ENCODE measurements at places on chromosomes 12 and 14. TPM values are rescaled to one million over a fixed set of nuclear protein-coding genes. Genes with fewer than 3 reads are reported as not detected.

KLRD1 gene
- under 0.01 TPM for total RNA-seq

RPL10L gene
- not detected for total RNA-seq

IQSEC3 gene
- total RNA-seq = 1.4 TPM

LRRC9 gene
- not detected for total RNA-seq

INHBC gene
- total RNA-seq = not detected

NOXRED1 gene
- 0.14 TPM for total RNA-seq

MIS18BP1 gene
- 14.8 TPM for total RNA-seq

PRB2 gene
- total RNA-seq = not detected

DHRS2 gene
- total RNA-seq = 0.28 TPM

HCAR1 gene
- 0.09 TPM for total RNA-seq

TAS2R31 gene
- 2.4 TPM for total RNA-seq

C12orf50 gene
- not detected for total RNA-seq

HSPB8 gene
- 9.8 TPM for total RNA-seq

IL23A gene
- not detected for total RNA-seq

SOX5 gene
- 6.1 TPM for total RNA-seq

C14orf39 gene
- not detected for total RNA-seq

IKZF4 gene
- 0.57 TPM for total RNA-seq

NPFF gene
- total RNA-seq = not detected

KRT81 gene
- 0.28 TPM for total RNA-seq

PIP4P1 gene
- total RNA-seq = 21.6 TPM

RNASE2 gene
- not detected for total RNA-seq

NGB gene
- not detected for total RNA-seq

OVCH1 gene
- 0.09 TPM for total RNA-seq

GLT8D2 gene
- total RNA-seq = 75.8 TPM

GYS2 gene
- total RNA-seq = not detected

FLVCR2 gene
- total RNA-seq = 0.92 TPM

KRT6A gene
- 22.8 TPM for total RNA-seq

CPSF6 gene
- 25.3 TPM for total RNA-seq

CD4 gene
- 0.43 TPM for total RNA-seq

SERPINA10 gene
- total RNA-seq = not detected

SLCO1A2 gene
- total RNA-seq = not detected

DCD gene
- total RNA-seq = not detected

MLEC gene
- total RNA-seq = 153 TPM

ITGB7 gene
- total RNA-seq = 0.37 TPM

STAC3 gene
- 0.14 TPM for total RNA-seq

TBX3 gene
- 22.0 TPM for total RNA-seq

RNU6-8 gene
- total RNA-seq = not detected

HOXC13 gene
- total RNA-seq = not detected

EPYC gene
- total RNA-seq = 0.09 TPM

SOAT2 gene
- total RNA-seq = not detected

FBLN5 gene
- 35.4 TPM for total RNA-seq

TMCC3 gene
- 0.71 TPM for total RNA-seq

KIF5A gene
- total RNA-seq = 0.09 TPM

WNT5B gene
- total RNA-seq = 14.7 TPM

CAPZA3 gene
- 0.14 TPM for total RNA-seq

NXPH4 gene
- total RNA-seq = 0.65 TPM

ACTN1 gene
- 312 TPM for total RNA-seq

IFI27L2 gene
- 223 TPM for total RNA-seq

ATP5F1B gene
- 504 TPM for total RNA-seq

GPR84 gene
- not detected for total RNA-seq

MMP14 gene
- 348 TPM for total RNA-seq

MYF5 gene
- not detected for total RNA-seq

CLEC1B gene
- not detected for total RNA-seq

FAIM2 gene
- 5.5 TPM for total RNA-seq
